ENCODE measurements at places on chromosomes 13 and 19.
A peak's percentile ranks its signal among the peaks of the same experiment; 100 is the strongest.

DNA sequence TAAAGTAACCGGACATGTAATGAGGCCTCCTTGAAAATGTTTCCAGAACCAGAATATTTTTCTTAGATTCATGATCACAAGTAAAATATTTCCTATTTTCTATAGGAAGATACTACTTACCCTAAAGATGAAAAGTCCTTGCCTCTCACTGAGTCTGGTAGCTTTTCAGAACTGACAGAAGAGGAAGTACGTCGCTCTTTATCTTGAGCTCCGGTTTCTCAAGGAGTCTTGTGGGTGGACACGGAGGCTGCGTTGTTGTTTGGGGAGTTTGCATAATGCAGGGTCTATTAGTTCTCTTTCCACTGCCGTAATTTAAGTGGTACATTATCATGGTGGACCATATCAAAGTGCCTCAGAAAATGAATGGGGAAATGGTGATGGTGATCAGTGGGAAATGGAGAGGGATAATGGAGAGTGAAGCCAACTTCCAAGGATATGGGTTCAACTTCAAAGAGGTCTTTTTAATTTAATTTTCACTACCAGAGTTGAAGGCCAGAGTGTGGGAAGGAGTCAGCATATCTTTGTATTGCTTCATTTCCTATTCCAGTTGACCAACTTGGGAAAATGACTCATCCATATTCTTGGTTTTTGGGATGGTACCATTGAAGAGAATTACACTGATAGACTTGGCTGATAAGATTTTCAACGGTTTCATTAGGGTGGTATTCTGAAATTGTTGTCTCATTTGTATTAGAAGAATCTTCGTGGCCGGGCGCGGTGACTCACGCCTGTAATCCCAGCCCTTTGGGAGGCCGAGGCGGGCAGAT is 23.4 kb downstream of the MBD3L2B start:
- no peak for DNase-seq

- DNase-seq = no peak
Measured at GRCh38 chr13:75447493-75447892, 34.5 kb downstream of the TBC1D4 start.

DNA sequence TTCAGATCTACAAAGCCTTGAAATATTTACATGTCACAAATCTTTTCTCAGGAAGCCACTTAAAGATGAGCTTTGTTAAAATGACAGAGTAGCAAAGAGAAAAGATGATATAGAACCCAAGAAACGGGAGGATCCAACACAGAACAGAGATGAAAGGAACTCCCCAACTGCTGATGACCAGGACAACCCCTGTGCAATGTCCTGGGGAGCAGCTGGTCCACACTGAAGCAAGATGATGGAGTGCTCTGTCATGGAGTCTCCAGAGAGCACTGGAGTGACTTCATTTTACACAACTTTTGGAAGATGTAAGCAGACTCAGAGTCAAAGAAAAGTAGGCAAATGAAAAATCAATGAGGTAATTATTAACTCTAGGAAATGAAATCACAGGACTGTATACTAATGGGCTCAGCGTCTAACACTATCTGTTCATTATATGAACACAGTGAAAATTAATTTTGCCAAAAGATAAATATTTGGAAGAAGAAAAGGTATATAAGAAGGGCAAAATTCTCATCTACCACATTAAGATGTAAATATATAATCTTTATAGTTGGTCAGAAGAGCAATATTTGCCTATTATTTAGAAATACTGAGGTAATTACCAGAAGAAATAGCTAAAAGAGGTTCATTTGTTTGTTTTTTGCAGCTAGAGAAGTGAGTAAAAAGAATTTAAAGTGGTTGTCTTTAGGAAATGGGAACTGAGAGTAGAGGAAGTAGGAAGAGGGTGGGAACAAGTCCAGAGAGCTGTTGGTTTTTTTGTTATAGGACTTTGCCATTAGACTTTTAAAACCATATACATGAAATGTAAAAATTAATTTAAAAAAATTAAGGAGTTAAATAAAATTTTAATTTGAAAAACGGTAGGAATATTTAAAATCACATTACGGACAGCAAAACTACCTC is 30.5 kb downstream of the MTRF1 start:
- no peak for DNase-seq

DNA sequence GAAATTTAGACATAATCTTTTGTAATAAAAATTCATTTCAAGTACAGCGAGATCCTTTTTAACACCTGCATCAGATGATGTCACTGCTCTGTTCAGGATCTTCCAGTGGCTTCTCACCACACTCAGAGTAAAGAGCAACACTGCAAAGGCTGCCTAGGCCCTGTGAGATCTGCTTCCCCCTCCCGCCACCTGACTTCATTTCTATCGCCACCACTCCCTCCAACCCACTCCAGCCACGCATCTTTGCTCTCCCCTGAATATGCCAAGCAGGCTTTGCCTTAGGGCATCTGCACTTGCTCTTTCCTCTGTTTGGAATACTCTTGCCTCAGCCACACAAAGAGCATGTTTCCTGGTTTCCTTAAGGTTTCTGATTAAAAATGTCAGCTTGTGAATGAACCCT is 58.3 kb downstream of the MBNL2 start:
- no peak for DNase-seq

DNA sequence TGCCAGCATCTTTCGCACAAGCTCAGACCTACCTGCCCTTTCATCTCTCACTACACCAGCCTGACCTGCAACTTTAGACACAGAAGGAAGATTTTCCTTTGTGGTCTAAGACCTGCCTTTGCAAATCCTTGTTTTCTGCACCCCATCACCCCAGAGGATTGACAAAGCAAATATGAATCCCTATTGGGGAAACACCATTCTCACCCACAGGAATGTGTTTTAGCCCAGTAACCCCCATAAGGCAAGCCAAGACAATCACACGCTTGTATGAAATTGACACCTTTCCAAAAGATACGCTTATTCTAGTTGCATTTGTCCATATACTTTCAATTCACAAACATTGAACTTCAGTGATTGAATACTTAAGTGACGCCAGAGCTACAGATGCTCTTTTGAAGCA is 55.7 kb downstream of the SPATA13 start:
- no peak for DNase-seq

- DNase-seq = no peak
Measured at GRCh38 chr13:26255691-26256277, 1.9 kb downstream of the CDK8 start.

GRCh38 chr13:36329361-36329760 is 16.8 kb downstream of the SPART start:
- no peak for DNase-seq

DNA sequence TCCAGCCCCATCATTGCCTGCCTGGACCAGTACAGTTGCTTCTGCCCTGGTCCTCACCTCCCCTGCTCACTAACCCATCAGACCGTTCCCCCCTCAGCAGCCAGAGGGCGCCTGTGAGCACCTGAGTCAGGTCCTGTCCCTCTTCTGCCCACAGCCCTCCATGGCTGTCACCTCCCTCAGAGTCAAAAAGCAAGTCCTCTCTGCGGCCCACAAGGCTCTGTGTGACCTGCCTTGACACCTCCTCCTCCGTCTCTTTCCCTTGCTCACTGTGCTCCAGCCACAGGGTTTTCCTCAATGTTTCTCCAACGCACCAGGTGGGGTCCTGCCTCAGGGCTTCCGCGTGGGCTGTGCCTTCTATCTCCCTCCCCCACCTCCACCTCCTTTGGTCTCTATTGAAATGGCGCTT is 29.4 kb upstream of the PTPRS start:
- DNase-seq = peak; percentile 27

- no peak for DNase-seq
Measured at GRCh38 chr19:823565-824121, 1.9 kb upstream of the PLPPR3 start.

GRCh38 chr19:50412419-50412818 is 6.3 kb upstream of the SPIB start:
- no peak for DNase-seq

- no peak for DNase-seq
Measured at GRCh38 chr13:28273919-28274318, 135.6 kb downstream of the PAN3 start.

- DNase-seq = no peak
Measured at GRCh38 chr13:82772816-82773215, 1109.5 kb downstream of the SLITRK1 start.

GRCh38 chr13:33340631-33341030 is 55.1 kb upstream of the STARD13 start:
- DNase-seq = no peak

DNA sequence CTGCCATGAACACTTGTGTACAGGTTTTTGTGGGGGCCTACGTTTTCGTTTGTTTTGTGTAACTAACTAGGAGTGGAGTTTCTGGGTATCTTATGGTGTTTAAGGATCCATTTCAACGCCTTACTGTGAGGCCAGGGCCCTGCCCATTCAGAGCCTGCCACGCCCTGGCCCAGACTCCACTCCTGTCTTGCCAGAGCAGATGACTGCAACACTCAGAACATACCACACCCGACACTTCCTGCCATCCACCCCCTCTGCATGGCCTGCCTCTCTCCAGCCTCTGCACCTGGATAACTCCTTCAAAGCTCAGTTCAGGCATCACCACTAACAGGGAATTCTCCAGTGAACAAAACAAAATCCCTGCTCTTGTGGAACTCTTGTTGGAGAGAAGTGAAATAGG is 43.2 kb downstream of the RGCC start:
- DNase-seq = no peak

- no peak for DNase-seq
Measured at GRCh38 chr13:113117911-113118260, 4.7 kb upstream of the F10 start.

DNA sequence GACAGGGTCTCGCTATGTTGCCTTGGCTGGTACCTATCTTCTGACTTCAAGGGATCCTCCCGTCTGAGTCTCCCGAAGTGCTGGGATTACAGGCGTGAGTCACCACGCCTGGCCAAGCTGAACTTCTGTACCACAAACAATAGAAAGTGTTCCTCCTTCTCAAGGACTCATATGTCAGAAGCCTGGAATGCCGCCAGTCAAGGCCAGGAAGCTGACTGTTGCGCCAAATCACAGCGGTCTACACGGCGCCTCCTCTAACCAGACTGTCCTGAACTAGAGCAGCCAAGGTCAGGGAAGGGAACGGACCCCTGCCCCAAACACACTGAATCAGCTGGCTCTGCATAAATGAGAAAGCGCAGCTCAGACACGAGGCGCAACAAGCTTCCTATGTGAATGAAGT is 14.6 kb downstream of the RAB20 start:
- peak; percentile 90 for DNase-seq

- DNase-seq = no peak
Measured at GRCh38 chr13:36724141-36724540, 50.3 kb downstream of the SERTM1 start.

DNA sequence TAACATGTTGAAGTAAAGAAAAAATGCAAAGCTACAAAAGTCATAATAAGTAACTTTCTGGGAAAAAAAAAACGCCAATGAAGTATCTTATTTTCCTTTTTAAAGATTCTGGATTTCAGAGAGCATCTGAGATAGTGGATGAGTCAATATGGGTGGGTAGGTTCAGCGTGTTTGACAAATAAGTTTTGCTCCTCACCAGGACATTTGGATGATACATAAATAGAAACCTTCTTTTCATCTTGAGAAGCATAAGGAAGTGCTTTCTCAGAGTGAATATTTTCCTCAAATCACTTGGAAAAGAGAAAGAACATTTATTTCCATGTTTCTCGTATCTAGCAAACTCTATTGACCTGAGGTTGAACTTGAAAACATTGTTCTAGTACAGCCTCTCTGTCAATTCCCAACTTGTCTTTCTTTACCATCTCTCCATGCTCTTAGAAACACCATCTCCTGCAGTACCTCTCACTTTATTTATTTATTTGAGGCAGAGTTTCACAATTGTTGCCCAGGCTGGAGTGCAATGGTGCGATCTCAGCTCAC is 463.2 kb downstream of the KLF5 start:
- no peak for DNase-seq

Data from mucosa of gallbladder (tissue), 1 donor.